ENCODE measurements at places on chromosomes 5 and 9.

- DNase-seq = no peak
These were observed 36.7 kb downstream of the PRRT1B start for GRCh38 chr9:131582056-131582455.

- DNase-seq = no peak
These were observed 199.0 kb downstream of the ARHGAP26 start for GRCh38 chr5:142969186-142969585.

GRCh38 chr5:124692324-124692723 is 54.1 kb downstream of the ZNF608 start:
- no peak for DNase-seq

- DNase-seq = no peak
These were observed 129.7 kb upstream of the MTAP start for GRCh38 chr9:21672761-21673160.

- DNase-seq = no peak
These were observed 129.6 kb downstream of the SEC61B start for GRCh38 chr9:99351647-99352046.

- no peak for DNase-seq
These were observed 25.2 kb downstream of the LNPEP start for GRCh38 chr5:96961053-96961452.

DNA sequence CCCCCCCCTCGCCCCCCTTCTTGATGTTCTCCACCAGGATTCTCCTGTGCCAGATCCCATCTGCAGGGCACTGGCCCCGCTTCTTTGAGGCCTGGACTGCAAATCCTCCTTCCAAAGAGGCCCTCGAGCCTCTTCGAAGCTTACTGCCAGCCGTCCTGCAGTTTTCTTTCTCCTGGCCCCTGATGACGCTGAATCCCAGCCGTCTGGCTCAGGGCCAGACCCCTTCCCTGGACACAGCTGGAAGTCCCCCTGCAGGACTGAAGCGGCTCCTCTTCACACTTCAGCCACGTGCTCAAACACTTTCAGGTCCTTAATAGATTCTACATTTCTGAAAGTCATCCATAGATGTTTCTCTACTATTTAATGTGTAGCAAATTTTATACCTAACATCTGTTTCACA is 121.5 kb downstream of the EHMT1 start:
- no peak for DNase-seq

DNA sequence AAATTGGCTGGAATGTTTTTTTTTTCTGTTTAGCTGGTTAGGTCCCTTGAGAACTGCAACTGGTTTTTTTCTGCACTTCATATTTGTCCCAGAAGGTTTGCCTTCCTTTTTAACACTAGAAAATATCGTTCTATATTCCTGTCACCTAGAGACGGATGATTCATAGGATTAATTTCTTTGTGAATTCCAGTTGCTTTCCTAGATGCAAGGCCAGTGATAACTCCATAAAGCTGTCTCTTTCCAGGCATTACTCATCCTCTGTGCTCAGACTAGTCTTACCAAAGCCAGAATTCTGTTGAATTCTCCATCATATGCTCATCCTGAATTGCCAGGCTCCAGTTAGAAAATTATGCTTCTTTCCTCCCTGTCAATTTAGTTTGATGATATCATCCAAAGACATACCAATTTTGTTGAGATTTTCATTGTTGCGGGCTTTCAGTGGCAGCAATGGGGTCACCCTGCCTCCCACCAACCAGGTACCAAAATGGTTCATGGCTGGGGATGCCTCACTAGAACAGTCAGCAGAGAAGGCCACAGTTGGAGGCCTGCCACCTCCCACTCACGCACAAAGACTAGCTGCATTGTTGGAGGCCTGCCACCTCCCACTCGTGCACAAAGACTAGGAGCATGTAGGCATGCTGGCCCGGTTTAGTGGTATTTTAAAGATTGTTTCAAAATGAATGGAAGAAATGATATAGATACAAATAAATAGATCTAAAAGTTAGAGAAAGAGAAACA is 8.5 kb downstream of the BAAT start:
- DNase-seq = no peak

DNA sequence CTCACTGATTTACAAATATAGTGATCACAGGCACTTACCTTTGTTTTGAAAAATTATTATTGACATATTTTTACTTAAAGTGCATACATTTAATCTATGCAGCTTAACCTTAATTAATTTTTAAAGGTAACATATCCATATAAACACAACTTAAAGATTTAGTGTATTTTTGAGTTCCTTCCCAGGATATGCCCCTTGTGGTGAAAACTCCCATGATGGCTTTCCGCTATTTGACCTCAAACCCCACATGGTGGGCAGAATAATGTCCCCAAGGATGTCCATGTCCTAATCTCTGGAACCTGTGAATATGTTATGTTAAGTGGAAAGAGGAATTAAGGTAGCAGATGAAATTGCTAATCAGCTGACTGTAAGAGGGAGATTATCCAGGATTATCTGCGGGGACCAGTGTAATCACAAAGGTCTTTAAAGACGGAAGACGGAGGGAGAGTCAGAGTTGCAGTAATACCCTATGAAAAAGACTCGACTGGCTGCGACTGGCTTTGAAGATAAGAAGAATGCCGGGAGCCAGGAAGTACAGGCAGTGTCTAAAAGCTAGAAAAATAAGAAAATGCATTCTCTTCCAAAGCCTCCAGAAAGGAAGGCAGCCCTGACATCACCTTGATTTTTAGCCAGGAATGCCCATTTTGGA is 193.9 kb downstream of the ICE1 start:
- DNase-seq = no peak

- DNase-seq = no peak
These were observed 12.1 kb upstream of the SMAD5 start for GRCh38 chr5:136120529-136120928.

GRCh38 chr9:98034593-98035546 is 21.7 kb upstream of the NANS start:
- peak; percentile 93 for DNase-seq

- no peak for DNase-seq
These were observed 167.5 kb downstream of the TLE1 start for GRCh38 chr9:81521892-81522291.

- DNase-seq = no peak
These were observed 32.7 kb downstream of the SUSD1 start for GRCh38 chr9:112142420-112142819.

GRCh38 chr5:40790947-40791593 is 7.1 kb downstream of the PRKAA1 start:
- no peak for DNase-seq

- DNase-seq = no peak
These were observed 55.6 kb upstream of the MELK start for GRCh38 chr9:36517131-36517530.

- DNase-seq = no peak
These were observed 580.2 kb downstream of the EFNA5 start for GRCh38 chr5:107090506-107090905.

DNA sequence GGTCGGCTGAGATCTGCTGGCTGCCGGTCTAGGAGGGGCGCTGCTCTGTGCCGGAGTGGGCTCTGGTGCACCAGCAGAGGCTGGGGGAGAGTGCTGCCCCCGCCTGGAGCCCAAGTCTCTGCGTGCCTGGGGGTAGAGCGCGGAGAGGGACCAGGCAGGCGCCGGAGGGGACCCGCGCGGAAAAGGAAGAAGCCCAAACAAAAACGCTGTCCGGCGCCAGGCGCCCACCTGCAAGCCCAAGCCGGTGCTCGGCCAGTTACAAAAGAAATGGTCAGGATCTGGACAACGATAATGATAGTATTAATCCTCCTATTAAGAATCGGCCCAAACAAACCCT is 571 bp upstream of the S1PR3 start:
- DNase-seq = no peak

DNA sequence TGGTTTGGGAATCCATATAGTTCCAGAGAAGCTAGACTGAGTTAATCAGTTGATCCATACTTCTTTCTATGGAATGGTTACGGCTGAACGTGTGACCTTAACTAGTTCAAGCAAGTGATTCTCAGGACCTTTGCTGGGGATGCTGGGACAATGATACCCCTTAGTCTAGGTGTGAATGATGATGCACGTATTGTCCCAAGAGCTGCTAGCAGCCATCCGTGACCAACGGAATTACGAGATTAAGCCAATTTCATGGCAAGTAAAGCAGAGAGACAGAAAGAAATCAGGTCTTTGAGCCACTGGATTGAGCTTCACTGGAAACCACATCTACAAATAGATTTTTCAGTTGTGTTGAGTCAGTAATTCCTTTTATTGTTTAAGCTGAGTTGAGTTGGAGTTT is 99.2 kb upstream of the LIFR start:
- DNase-seq = no peak

DNA sequence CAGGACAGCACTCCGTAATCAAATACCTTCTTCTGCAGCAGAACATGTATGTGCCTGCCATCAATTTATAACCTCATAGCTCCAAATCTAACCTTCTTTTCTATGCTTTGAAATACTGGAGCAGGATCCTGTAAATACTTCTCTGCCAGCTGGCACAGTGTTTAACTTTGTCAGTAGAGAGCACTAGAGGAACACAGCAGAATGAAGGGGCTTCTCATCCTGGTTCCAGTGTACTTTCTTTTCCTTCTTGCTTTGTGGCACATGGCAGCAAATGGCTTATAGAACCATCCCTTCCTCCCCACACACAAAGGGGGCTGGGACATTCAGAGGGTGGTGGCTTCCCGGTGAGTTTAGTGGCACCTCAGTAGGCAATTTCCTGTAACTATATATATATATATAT is 3.8 kb upstream of the FBXW11 start:
- no peak for DNase-seq

DNA sequence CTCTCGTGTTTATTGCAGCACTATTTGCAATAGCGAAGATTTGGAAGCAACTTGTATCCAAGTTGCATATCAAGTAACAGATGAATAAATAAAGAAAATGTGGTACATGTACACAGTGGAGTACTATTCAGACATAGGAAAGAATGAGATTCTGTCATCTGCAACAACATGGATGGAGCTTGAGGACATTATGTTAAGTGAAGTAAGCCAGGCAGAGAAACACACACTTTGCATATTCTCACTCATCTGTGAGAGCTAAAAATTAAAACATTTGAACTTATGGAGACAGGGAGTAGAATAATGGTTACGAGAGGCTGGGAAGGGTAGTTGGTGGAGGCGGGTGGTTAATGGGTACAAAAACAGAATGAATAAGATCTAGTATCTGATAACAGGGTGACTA is 56.3 kb downstream of the COX7C start:
- DNase-seq = no peak

- DNase-seq = no peak
These were observed 23.6 kb downstream of the LHX6 start for GRCh38 chr9:122205176-122205575.

DNA sequence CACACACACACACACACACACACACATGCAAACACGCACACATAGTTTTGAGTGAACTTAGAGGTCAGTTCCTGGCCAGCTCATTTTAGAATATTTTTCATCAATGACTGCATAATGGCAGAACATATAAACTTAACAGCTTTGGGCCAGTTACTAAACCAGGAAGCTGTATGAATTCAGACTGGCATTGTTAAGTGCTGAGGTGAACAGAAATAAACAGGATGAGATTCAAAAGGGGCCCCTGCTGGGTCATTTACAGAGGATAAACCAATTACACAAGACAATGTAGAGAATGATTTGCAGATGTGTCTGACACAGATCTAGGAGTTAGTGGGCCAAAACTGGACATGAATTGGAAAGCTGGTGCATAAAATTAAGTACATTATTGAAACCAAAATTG is 44.6 kb downstream of the MARCHF11 start:
- no peak for DNase-seq

GRCh38 chr5:88556406-88556805 is 287.8 kb upstream of the TMEM161B start:
- no peak for DNase-seq

DNA sequence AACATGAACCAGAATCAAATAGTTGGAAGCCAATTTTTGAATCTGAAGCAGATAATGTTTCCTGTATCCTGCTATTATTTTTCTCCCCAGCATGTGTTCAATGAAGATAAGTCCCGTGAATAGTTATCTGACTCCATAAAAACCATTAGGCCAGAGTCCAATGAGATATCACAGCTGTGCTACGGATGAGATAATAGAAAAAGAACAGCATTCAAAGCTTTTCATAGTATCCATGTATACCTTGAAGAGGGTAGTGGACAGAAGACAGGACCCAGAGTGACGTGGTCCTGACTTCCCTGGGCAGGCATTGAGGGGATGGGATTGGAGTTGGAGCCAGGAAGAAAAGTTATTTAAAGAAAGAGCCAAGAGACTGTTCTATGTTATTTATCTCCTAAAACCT is 50.7 kb upstream of the C6 start:
- DNase-seq = no peak

GRCh38 chr5:15700373-15700772 is 200.4 kb downstream of the FBXL7 start:
- DNase-seq = no peak

- no peak for DNase-seq
These were observed 63.6 kb downstream of the CCDC192 start for GRCh38 chr5:127766676-127767335.

- no peak for DNase-seq
These were observed 83.4 kb upstream of the SMIM23 start for GRCh38 chr5:171702135-171702770.

DNA sequence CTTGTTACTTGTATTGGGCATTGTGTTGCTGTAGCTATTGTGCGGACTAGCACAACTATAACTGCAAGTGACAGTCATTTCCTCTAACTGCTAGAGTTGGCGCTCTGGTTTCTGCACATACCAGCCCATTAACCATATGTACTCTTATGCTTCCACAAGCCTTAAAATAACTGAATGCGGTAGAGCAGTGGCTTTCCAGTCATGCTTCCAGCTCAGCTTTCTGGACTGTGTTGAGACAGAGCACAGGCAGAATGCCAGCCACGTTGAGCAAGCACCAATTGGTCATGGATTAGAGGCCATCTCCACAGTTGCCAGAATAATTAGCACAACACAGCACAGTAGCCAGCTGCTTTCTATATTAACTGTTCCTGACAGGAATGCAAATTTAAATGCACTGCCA is 12.2 kb downstream of the INVS start:
- DNase-seq = no peak

DNA sequence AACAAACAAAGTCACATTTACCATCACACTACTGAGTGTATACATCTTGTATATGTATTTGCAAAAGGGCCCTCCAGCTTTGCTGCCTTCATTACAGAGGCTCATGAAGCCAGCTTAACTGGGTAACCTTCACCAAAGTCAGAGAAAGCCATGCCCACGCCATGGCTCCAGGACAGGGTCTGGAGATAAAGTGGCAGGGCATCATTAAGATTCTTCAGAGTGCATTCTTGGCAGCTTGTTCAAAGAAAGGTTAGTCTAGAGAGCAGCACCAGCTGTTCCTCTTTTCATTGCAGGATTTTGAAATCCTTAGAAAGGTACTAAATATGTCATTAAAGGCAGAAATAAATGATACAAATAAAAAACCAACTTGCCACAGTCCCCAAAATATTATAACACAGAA is 333.2 kb downstream of the NDUFS4 start:
- no peak for DNase-seq

- no peak for DNase-seq
These were observed 125.9 kb upstream of the FSTL4 start for GRCh38 chr5:133738271-133738670.

DNA sequence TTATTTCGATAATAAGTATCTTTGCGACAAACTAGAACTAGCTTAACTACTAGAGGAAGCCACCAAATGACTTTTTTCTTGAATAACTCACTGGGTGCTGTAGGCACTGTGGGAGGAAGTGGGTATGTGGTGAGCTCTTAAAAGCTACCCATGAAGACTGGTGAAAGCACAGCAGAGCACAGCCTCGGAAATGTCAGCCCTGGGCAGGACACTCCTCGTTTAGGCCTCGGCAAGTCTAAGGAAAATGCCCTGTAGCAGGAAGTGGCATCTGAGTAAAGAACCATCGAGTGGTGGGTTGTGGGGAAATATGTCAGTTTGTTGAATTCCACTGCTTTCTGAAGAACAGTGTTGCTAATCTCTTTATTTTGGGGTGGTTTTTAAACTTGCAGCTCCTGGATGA is 44.0 kb upstream of the NCS1 start:
- peak; percentile 75 for DNase-seq

Measured in activated naive CD8-positive, alpha-beta T cell treated with anti-CD3 and anti-CD28 coated beads, Interleukin-2, amount 50 U/mL, for 24 hours (primary cell).